ENCODE measurements at places on chromosomes 5 and 9.
A peak's percentile ranks its signal among the peaks of the same experiment; 100 is the strongest.

DNA sequence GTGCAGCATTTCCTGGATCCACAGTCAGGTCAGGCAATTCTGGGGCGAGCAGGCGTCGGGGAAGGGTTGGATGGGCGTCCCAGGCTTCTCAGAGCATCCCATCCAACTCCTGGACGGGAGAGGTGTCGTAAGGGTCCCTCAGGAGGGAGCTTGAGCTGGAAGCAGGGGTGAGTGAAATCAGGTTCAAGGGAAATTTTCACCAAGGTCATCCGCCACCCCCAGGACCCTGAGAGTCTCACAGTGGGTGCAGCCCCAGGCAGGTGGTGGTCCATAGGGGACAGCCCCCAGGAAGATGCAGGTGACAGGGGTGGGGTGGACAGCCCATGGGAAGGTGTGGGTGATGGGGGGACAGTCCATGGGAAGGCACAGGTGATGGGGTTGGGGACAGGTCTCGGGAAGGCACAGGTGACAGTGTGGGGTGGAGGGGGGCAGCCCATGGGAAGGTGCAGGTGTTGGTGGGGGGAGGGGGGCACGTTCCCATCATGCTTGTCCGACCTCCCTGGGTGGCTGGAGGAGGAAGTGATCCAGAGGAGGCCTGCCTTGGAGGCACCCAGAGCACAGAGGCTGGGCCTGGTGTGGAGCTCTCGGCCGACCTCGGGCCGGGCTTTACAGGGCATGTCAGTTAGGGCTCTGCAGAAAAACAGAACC lies 48.9 kb downstream of the AHRR start:
- DNase-seq: no peak

GRCh38 chr5:8944005-8944404 lies 601.9 kb downstream of the SEMA5A start:
- DNase-seq: peak; percentile 58

- DNase-seq: no peak
Measured at GRCh38 chr9:87880116-87880515, 2.6 kb upstream of the SPATA31E1 start.

GRCh38 chr9:124657516-124657915 lies 113.6 kb downstream of the NR6A1 start:
- no peak for DNase-seq

GRCh38 chr9:136243631-136244030 lies 2.0 kb downstream of the QSOX2 start:
- peak; percentile 42 for DNase-seq

Data from epithelial cell of esophagus (primary cell).